ENCODE measurements at places on chromosomes 5 and 9.

- DNase-seq = no peak
These were observed 128.9 kb downstream of the NXNL2 start for GRCh38 chr9:88663771-88664419.

GRCh38 chr5:170518277-170518676, 14.5 kb downstream of the KCNIP1 start:
- no peak for DNase-seq

DNA sequence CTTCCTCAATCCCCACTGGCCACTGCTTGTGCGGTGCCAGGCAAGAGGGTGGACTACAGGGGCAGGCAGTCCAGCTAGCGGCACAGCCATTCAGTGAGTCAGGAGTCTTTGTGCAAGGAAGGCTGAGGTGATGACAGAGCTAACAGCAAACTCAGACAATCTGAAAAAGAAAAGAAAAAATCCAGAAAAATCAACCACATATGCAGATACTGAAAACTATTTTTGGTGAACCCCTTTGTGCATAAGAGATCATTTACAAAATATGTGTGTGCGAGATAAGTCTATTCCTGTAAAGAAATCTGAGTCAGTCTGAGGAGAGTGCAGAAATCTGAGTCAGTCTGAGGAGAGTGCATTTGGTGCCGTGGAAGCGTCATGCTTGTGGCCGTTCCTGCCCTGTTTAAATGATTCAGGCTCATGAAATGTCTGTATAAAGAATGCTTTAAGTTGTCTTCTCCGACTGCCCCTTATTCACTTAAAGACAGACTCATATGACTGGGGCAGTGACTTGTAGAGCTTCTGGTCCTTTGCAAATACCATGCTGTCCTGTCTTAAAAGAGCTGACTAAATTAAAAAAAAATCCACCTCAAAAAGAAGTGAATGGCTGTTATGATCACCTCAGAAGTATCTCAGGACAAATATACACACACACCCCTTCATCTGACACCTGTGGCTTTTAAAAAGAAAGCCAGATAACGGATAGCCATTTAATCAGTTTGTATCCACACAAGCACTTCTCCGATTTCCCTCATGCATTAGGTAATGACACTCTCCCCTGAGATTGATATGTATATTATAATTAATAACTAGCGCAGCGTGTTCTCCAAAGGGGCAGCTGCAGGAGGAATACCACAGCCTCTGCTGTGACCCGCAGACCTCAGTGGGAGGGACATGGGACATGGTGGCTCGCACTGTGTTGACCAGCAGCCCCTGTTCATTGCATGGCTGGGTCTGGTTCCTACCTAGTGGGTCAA, 47.3 kb downstream of the TRIO start:
- DNase-seq = no peak

- DNase-seq = no peak
These were observed 58.3 kb upstream of the SHB start for GRCh38 chr9:38127271-38127839.

GRCh38 chr5:157471709-157472108, 11.7 kb downstream of the NIPAL4 start:
- no peak for DNase-seq

- no peak for DNase-seq
These were observed 11.6 kb upstream of the SFXN1 start for GRCh38 chr5:175466700-175467318.

- DNase-seq = no peak
These were observed 130.1 kb upstream of the PTGER4 start for GRCh38 chr5:40549616-40550015.

GRCh38 chr5:178531786-178532185, 58.4 kb downstream of the COL23A1 start:
- DNase-seq = no peak

DNA sequence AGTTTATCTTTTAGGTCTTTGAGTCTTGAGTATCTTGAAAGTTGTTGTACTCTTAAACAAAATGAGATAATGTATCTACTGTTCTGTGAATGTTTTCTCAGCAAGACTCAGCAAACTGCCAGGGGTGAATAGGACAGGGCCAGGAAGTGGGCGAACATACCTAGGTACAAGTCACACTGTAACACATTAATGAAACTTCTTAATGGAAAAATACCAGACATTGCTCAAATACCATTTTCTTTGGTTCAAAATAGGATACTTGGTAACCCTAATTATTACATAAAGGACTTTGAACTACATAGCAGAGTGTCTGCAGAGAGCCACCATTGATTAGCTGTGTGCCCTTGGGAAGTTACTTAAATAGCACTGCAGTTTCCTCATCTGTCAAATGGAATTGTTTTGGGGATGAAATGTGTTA, 197.5 kb downstream of the ARHGEF28 start:
- DNase-seq = no peak

DNA sequence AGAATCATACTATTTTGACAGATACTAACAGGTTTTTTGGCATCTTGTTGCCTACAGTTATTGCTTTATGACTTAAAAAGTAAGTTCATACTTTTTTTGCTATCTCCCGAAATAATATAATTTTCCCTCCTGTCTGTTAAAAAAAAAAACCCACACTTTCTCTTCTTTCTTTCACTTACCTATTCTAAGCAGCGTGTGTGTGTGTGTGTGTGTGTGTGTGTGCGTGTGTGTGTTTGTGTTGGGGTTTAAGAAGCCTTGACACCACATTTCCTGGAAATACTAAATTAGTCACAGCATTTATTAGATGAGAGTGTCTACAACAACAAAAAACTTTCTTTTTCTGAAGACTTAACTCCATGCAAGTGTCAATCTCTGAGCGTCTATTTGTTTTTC, 12.4 kb downstream of the TNFAIP8 start:
- DNase-seq = no peak

GRCh38 chr5:178111925-178112324, 1.4 kb upstream of the N4BP3 start:
- no peak for DNase-seq

GRCh38 chr9:127358023-127358535, 38.9 kb upstream of the SLC2A8 start:
- DNase-seq = no peak

- DNase-seq = no peak
These were observed 158.7 kb downstream of the NMUR2 start for GRCh38 chr5:152246401-152246800.

GRCh38 chr5:65102976-65103711, 334.4 kb downstream of the CWC27 start:
- no peak for DNase-seq

DNA sequence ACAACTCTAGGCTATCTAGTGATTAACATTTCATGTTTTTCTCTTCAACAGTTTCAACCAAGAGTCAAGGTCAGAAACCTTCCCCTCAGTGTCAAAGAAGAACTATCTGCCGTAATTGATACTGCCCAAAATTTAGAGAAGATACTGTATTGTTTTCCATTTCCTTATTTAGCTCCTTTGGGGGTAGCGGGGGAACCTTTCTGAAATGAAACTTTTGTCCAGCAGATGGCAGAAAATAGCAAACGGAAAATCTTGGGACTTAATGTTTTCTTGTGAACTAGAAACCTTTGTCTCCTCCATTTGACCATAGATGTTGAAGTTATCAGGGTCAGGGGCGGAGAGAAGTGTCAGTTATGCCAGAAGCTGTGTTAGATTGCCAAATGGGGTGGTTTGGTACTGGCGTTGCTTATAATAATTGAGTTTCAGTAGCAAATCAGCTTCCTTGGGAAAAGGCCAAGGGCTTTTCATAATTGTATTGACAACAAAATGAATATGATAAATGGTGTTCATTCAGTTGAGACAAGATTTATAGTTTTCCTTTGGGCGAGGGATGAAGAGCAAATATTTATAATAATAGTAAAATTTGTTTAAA, 101.7 kb upstream of the TLX3 start:
- no peak for DNase-seq

All from NCI-H2081 treated with DMSO at 0.1 percent for 48 hours (cell line).